ENCODE measurements at places on chromosomes 4 and X. TPM values are rescaled to one million over a fixed set of nuclear protein-coding genes. Genes with fewer than 3 reads are reported as not detected.

DNA sequence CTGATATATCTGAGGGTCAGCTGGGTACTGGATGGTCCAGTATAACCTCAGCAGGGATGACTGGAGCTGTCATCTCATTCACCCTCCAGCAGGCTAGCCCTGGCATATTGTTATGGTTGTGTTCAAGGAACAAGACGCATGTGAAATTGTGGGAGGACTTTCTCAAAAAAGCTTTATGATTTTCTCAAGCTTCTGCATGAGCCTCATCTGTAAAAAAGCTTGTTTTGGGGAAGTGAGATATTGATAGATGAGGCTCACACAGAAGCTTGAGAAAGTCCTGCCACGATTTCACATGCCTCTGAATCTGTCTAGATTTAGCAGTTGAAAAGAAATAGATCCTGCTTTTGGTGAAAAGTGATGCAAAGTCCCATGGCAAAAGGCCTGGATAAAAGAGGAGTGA lies 93.4 kb downstream of the SPCS3 start:
- no peak for DNase-seq

GRCh38 chr4:55398966-55399365 lies 3.2 kb downstream of the TMEM165 start:
- DNase-seq = no peak

GRCh38 chr4:118114720-118115119 lies 80.4 kb downstream of the NDST3 start:
- DNase-seq = no peak

DNA sequence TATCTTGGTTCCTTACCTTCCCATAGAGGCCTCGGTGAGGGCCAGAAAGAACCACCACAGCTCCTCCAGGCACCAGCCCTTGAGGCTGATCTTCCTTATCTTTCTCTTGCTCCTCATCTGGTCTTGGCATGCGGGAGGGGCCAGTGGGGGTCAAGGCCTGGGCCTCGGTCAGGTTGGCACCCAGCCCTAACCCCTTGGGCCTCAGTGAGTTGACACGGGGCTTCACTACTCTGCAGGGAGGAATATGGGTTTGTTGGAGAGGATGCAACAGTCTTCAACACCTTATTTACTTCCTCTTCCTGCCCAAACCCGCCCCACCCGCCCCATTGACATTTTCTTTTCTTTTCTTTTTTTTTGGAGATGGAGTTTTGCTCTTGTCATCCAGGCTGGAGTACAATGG lies 6.0 kb downstream of the GPKOW start:
- DNase-seq = no peak

- DNase-seq = no peak
These were observed 227.8 kb downstream of the NAF1 start for GRCh38 chr4:162938738-162939485.

GRCh38 chr4:7411896-7412553 lies 22.7 kb downstream of the PSAPL1 start:
- no peak for DNase-seq

STAG2 gene
- polyA plus RNA-seq = 71.2 TPM

CSAG2 gene
- polyA plus RNA-seq = not detected
